Stimulated activated naive CD4-positive, alpha-beta T cell treated with Interleukin-2 at 50 U/mL for 16 hours (primary cell): ENCODE measurements at places on chromosomes 6 and 20.

- DNase-seq: no peak
Observed at GRCh38 chr6:70396163-70396562, 17.1 kb upstream of the FAM135A start.

- no peak for DNase-seq
Observed at GRCh38 chr20:11144114-11144950, 470.5 kb upstream of the JAG1 start.

- no peak for DNase-seq
Observed at GRCh38 chr6:151001387-151002056, 136.0 kb downstream of the MTHFD1L start.

DNA sequence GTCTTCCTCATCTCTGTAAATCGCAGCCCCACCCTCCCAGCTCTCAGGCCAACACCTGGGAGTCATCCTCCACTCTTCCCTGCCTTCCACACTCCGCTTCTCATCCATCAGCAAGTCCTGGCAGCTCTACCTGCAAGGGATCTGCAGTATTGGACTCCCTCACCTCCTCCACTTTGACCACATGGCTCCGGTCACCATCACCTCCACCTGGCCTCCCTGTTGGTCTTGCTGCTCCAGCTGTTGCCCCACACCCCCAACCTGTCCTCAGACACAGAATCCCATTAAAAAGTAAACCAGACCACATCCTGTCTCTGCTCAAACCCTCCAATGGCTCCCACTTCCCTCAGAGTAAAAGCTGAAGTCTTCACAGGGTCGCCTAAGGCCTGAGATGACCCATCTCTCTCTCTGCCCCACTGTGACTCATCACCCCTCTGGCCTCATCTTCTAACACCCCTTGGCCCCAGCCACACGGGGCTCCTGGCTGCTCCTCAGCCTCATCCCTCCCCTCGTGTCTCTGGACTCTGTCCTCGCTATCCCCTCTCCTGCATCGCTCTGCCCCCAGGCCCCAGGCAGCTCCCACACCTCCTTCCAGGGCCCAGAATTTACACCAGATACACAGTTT lies 185.1 kb upstream of the SULF2 start:
- no peak for DNase-seq

DNA sequence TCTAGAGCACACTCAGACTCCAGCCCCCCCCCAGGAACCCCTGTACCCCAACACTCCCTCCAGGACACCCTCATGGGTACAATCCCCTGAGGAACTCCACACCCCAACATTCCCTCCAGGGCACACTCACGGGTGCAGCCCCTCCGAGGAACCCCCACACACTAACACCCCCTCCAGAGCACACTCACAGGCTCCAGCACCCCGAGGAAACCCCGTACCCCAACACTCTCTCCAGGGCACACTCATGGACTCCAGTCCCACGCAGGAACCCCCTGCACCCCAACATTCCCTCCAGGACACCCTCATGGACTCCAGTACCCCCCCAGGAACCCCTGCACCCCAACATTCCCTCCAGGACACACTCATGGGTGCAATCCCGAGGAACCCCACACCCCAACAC lies 31.6 kb downstream of the LAMA5 start:
- no peak for DNase-seq

- DNase-seq: no peak
Observed at GRCh38 chr20:20143165-20143564, 90.8 kb downstream of the CFAP61 start.

DNA sequence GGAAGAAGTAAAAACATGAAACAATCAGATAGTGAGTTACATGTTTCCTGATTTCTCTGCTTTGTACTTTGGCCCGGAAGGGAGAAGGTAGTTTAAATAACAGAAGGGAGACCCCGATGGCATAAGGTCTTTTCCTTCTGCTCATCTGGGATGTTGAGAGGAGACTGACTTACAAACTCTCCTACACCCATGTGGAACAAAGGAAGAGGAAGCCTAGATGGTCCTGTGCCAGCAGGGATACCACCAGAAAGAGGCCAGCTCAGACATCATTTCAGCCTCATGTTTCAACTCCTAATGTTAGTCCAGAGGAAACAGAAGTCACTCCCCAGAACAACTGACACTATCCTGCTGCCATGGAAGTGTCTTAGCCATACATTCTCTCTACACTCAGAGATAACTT lies 250.7 kb upstream of the NOX3 start:
- DNase-seq: no peak

DNA sequence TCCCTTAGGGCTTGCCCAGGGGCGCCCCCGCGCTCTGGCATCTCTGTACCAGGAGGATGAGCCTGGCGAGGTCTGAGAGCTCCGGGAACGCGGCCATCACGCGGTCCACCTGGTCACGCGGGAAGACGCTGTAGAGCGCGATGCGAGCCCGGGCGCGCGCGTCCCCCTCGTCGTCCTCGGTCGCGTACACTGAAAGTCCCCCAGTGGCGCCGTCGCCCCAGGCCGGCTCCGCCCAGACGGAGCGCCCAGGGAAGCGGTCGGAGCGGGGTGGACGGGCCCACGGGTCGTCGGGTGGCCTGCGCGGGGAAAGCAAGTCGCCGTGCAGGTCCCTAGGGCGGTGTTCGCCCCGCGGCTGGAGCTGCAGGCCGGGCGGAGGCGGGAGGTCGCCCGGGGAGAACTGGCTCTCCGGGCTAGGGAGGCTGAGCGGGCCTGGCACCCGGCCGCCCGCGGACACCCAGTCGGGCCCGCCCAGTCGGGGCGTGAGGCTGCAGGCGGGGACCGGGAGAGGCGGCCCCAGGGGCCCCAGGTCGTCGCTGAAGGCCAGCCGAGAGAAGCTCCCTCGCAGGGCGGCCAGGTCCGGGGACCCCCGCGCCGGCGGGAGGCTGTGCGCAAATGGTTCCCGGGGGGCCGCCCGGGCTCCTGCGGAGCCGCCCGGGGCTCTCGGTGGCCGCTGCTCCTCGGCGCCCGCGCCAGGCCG lies 34.0 kb downstream of the ZC3H12D start:
- DNase-seq: no peak

- DNase-seq: no peak
Observed at GRCh38 chr6:145866456-145867396, 52.1 kb upstream of the FBXO30 start.

DNA sequence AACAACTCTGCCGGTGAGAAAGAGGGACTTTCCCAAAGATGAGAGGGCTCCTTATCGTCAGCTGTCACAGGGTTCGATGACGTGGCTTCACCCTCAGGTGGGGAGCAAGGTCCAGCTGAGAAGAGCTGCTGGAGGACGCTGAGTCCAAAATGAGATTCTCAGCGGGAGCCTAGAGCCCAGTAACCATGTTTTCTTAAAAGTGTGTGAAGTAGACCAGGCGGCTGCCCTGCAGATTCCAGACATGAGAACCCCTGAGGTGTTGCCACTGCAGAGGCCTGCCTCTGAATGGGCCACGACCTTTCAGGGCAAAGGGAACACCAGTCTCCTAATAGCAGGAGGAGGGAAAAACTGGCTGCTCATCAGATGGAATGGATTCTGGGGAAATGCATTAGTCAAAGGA lies 375.1 kb downstream of the BTBD9 start:
- no peak for DNase-seq

DNA sequence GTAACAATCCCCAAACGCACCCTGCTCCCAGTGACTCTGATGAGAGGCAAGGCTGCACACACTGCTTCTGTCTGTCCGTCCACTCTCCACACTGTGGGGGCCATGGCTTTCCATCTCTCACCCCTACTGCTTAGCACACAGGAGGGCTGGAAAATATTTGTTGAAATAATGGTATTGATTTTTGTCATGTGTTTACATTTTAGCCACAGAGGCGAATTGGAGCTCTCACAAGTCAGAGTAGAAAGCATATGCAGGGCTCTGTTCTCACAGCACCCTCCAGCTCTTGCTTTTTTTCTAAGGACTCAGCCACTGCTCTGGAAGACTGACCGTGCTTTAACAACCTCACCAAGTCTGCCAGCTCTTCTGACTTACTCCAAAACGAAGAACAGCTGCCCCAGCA lies 273.8 kb downstream of the GMDS start:
- no peak for DNase-seq

DNA sequence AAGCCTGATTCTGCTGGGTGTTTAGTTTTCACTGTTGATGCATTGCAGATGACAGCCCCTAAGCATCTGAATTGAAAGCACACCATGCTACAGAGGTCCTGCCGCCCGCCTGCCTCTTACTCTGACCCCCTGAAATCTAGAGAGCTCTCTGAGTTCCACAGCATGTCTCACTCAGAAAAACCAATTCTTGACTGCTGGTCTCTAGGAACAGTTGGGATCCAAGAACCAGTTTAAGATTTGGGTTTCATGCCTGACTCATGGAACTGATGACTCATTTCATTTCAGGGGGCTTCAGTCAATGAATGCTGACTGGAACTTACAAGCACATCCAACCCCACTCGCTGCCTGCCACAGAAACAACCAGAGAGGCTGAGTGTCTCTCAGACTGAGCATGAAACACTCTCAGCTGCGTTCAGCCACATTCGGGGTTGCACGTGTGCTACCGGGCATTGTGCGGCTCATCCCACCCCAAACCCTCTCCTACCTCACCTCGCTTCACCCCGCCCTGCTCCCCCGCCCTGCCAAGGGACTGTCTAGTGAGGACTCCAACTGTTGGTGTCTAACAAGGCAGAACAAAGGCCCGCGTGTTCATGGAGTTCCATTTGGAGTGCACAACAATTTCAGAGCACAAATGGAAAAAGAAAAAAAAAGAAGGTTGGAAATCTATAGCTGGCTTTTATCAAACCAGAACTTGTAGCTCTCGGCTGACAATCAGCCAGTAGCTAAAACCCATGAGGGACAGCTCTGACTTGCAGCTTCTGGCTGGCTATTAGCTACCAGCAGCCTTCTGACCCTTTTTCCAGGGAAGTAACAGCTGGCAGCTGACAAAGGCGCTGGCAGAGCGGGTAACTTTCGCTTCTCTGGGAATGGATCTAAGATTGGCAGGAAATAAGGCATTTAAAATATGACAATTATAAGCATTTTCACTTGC lies 20.0 kb upstream of the TRAF3IP2 start:
- DNase-seq: no peak

DNA sequence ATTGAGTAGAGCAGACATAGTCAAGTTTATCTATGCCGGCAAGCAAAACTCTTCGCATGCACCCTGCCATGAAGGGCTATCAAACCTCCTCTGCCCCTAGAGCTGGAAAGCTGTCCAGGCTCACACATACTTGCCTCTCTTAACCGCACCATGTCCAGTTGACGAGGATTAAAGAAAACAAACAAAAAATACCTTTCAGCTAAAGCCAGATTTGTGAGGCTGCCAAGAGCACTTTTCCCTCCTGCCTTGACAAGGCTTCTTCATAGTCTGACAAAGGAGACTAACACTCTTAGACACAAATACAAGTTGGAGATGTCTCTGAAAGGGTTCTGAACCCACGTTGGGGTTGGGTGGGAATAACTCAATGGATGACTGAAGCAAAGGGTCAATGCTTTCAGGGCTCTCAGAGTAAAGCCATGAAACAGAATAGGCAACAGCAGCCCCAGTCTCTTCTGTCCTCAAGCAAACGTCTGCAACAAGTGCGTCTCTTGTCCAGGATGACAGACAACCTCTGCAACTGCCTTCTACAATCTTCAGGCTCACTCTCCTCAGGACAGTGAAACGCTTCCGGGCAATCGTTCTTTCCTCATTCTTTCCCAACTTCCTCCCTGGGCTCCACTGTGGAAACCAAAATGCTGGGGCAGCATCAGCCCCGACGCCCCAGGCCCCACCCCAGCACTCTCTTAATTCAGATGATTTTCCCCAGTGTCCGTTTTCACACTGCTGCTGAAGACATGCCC lies 57.8 kb downstream of the AGPAT4 start:
- DNase-seq: no peak

DNA sequence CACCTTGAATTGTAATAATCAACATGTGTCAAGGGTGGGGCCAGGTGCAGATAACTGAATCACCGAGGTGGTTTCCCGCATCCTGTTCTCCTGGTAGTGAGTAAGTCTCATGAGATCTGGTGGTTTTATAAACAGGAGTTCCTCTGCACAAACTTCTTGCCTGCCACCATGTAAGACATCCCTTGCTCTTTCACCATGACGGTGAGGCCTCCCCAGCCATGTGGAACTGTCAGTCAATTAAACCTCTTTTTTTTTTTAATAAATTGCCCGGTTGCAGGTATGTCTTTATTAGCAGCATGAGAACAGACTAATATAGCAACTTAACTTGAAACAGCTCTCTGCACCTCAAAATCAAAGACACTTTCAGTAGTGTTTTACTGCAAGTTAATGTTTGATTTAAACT lies 121.6 kb downstream of the OGFRL1 start:
- DNase-seq: no peak

DNA sequence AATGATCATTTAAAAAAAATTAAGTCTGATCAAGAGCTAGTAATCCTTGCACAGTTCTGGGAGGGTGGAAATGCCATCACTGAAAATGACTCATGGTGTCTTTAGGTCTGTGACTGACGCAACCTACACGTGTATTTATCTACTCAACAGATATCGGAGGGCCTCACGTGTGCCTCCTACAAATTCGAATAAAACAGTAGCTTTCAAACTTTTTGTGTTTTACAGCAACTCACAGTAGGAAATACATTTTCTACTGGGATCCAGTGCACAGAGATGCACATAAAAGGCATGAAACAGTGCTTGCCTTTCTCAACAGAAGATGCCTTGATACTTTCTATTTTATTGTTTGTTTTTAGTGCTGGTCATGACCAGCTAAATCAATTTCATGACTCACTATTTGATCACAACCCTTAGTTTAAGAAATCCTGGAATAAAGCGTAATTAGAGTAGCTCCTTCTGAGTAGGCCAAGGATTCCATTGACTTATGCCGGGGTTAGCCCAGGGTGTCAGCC lies 210.0 kb upstream of the SNX9 start:
- DNase-seq: no peak

- DNase-seq: no peak
Observed at GRCh38 chr20:17014217-17014616, 212.6 kb upstream of the PCSK2 start.
